ENCODE measurements at places on chromosomes 12 and 14. TPM values are rescaled to one million over a fixed set of nuclear protein-coding genes. Genes with fewer than 3 reads are reported as not detected.

LALBA gene
- not detected for total RNA-seq

KRT72 gene
- 11.4 TPM for total RNA-seq

ADAM20 gene
- 1.4 TPM for total RNA-seq

DTX3 gene
- total RNA-seq = 36.3 TPM

PPP1R36 gene
- not detected for total RNA-seq

ASPG gene
- not detected for total RNA-seq

NTS gene
- not detected for total RNA-seq

DNA sequence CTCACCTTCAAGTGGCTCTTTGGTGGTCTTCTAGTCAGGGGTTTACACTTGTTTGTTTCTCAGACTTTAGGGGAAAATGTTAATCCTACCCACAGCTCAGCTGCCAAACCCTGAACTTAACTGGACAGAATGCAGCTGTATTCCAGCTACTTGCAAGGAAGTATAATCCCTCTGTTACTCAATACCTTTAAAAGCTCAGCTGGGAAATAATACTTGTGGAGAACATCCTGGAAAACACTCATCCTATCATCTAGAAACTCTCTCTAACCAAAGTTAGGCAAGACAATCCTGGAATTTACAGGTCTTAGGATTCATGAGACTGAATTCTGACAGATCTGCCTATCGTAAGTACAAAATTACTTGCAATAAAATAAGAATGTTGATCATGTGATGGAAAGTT, 404.1 kb downstream of the ADAMTS20 start:
- DNase-seq = no peak
- H3K27ac ChIP-seq = no peak overlapping the region
- H3K4me1 ChIP-seq = no peaks in the 10 kb centered on the region
- no peak overlapping the region for H3K4me3 ChIP-seq
- no peaks in the 10 kb centered on the region for H3K27me3 ChIP-seq

DNA sequence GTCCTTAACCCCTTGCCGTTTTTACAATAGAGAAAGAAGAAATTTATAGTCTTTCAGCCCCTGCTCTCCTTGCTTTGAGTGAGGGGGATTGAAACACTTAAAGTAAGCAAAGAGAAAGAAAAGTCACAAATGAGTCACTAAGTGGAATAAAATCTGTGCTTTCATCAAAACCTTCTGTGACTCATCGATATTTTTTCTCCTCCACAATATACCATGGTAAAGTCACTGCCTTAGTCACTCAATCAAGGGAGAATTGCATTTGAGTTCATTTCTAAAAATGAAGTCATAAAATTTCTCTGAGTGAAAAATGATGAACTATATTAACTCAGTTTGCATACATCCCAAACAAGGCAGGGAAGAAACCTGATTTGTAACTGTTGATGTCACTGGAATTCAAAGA, 470.3 kb downstream of the FOXG1 start:
- no peak for DNase-seq
- no peak overlapping the region for H3K27ac ChIP-seq
- no peaks in the 10 kb centered on the region for H3K4me1 ChIP-seq
- no peak overlapping the region for H3K4me3 ChIP-seq

DNA sequence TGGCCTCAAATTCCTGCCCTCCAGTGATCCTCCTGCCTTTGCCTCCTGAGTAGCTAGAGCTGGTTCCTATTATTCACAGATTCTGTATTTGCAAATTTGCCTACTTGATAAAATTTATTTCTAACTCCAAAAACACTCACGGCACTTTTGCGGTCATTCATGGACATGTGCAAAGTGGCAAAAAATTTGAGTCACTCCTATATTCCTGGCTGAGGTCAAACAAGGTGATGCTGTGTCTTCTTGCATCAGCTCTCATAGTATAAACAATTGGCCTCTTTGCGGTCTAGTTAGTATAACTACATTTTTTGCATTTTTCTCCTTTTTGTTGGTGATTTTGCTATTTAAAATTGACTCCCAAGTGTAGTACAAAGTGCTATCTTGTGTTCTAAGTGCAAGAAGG, 24.7 kb downstream of the ATF1 start:
- no peaks in the 10 kb centered on the region for H3K27me3 ChIP-seq
- H3K4me1 ChIP-seq = peaks cover 22% of the 10 kb centered on the region
- peaks cover 35% of the 10 kb centered on the region for H3K36me3 ChIP-seq
- H3K27ac ChIP-seq = no peak overlapping the region
- DNase-seq = no peak
- H3K4me3 ChIP-seq = no peak overlapping the region

- H3K27me3 ChIP-seq = no peaks in the 10 kb centered on the region
- H3K4me1 ChIP-seq = peaks cover 34% of the 10 kb centered on the region
- peaks cover 20% of the 10 kb centered on the region for H3K36me3 ChIP-seq
- no peak overlapping the region for H3K27ac ChIP-seq
- DNase-seq = no peak
- H3K4me3 ChIP-seq = no peak overlapping the region
These were observed 50.9 kb upstream of the CCT2 start for GRCh38 chr12:69534389-69534822.

DNA sequence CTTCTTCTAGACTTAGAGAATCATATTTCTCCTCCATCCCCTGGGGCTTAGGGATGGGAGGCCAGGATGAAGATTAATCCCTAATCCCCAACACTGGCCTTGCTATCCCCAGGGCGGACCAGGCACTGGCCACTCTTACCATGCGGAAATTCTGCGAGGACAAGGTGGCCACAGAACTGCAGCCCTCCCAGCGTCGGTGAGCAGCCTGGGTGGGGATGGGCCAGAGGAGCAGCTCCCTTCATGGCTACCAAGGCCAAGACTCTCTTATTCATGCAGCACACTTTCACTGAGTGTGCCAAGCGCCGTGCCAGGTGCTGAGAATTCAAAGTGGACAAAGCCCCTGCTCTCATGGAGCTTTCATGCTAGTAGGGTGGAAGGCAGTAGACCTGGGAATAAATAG, 7.0 kb downstream of the TNS2 start:
- H3K4me1 ChIP-seq = peaks cover 21% of the 10 kb centered on the region
- no peaks in the 10 kb centered on the region for H3K36me3 ChIP-seq
- DNase-seq = no peak
- H3K4me3 ChIP-seq = no peak overlapping the region

DNA sequence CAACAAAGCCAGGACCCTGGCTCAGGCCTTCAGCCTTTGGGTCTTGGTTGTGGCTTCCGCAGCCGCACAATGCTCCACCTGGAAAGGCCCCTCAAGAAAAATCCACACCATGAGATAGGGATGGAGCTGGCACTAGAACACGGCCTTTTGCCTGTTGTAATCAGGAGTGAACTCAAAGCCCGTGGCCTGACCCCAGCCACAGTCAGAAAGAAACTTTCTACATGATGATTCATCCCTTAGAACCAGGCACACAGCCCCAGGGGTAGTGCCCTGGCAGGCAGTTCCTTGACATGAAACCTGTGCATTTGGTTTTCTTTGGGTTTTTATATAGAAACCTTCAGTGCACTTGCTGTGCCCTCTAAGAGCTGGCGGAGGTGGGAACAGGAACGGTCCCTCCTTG, 5.1 kb downstream of the CLMN start:
- no peak for DNase-seq
- no peak overlapping the region for H3K4me3 ChIP-seq
- H3K4me1 ChIP-seq = peaks cover 25% of the 10 kb centered on the region
- H3K36me3 ChIP-seq = no peaks in the 10 kb centered on the region
- H3K27me3 ChIP-seq = peaks cover 14% of the 10 kb centered on the region

DNA sequence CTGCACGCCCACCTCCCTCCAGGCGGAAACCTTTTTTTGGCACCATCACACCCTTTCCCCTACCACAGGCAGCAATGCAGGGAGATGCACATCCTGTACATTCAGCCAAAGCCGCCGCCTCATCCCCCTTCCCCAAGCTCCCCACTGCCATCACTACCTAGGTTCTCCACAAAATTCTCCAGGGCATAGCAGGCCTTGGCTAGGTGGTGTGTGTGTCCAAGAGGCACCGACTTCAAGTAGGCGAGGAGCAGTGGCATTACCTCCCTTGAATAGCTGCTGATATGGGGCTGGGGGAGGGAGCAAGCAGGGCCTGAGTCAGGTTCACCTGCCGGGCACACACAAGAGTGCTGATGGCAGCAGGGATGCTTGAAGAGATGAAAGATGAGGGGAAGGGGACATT, 3.6 kb downstream of the IPO4 start:
- H3K27me3 ChIP-seq = no peaks in the 10 kb centered on the region
- H3K27ac ChIP-seq = no peak overlapping the region
- H3K4me1 ChIP-seq = peaks cover 30% of the 10 kb centered on the region
- no peak for DNase-seq
- no peaks in the 10 kb centered on the region for H3K36me3 ChIP-seq
- no peak overlapping the region for H3K4me3 ChIP-seq

- H3K36me3 ChIP-seq = peaks cover 86% of the 10 kb centered on the region
- H3K4me1 ChIP-seq = no peaks in the 10 kb centered on the region
- no peak for DNase-seq
These were observed 19.1 kb downstream of the PGAM5 start for GRCh38 chr12:132729541-132730320.

GRCh38 chr12:131383291-131383690, 327.6 kb upstream of the SFSWAP start:
- DNase-seq = no peak
- H3K36me3 ChIP-seq = no peaks in the 10 kb centered on the region
- no peaks in the 10 kb centered on the region for H3K27me3 ChIP-seq
- peaks cover 7% of the 10 kb centered on the region for H3K4me1 ChIP-seq

DNA sequence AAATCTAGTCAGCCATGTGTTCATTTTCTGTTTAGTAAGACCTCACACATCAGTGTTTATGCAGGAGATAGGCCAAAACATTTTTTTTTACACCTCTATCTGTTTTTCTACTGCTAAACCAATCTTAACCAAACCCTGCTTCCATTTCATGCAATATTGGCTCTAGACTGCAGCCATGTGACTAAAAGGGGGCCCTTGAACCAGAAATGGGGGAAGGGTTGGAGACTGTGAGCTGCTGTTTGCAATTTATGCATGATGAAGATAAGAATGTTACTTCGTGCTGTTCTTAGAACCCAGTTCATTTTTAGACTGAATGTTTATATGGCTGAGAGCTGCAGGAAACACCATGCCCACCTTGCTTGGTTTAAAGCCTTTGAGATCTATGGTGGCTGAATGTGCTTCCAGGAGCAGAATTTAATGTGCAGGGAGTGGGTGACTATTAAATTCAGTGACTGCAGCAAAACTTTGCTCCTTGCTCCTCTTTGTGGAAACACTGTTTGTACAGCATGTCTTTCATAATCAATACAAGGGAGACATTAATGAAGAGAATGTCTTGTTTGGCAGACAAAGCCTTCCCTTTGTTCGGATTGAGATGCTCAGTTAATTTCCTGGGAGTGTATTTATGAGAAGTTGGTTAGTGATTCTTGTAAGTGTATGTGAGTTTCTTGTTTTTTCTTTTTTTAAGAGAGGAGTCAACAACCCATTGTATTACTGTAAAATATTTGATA, 53.6 kb downstream of the CHST11 start:
- H3K36me3 ChIP-seq = no peaks in the 10 kb centered on the region
- peaks cover 81% of the 10 kb centered on the region for H3K4me1 ChIP-seq
